ENCODE measurements at places on chromosomes 5 and 9.

- DNase-seq, result no peak
These were observed 27.8 kb upstream of the FAT2 start for GRCh38 chr5:151618907-151619306.

DNA sequence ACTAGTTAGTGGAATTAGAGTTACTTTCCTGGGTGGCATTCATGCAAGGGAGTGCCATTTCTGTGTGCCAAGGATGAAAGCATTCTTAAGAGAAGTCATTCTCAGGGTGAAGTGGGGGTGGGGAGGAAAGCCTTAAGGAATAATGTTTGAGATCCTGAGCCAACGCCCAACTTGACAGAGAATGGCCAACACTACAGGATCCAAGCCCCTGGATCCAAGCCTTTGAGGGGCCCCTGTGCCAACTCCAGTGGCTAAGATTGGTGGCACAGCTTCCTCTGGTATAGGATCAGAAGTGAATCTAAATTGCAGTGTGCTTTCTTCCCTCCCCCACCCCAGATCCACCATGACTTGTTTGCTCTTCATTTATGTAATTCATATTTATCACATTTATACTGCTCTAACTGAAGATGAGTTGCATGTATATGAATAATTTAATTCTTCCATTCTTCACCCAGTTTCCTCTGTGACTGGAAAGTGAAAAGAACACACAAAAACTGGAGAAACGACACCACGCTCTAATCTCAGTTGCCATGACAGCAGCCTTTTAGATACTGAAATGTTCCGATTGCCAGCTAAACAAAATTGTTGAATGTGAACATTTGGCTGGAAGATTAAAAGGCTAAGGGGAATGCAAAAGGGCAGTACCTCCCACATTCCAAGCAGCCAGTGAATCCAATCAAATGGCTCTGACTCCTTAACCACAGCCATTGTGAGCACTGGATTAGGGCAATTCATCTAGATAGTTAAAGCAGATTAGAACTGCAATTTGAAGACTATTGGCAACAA lies 4.5 kb downstream of the ZNF608 start:
- DNase-seq, result peak; percentile 91

GRCh38 chr9:136665704-136666371 lies 3.1 kb downstream of the EGFL7 start:
- DNase-seq, result peak; percentile 70

- DNase-seq, result peak; percentile 27
These were observed 184.8 kb upstream of the TBCA start for GRCh38 chr5:77960863-77961396.

- DNase-seq, result no peak
These were observed 29.1 kb upstream of the IRX2 start for GRCh38 chr5:2780421-2781171.

DNA sequence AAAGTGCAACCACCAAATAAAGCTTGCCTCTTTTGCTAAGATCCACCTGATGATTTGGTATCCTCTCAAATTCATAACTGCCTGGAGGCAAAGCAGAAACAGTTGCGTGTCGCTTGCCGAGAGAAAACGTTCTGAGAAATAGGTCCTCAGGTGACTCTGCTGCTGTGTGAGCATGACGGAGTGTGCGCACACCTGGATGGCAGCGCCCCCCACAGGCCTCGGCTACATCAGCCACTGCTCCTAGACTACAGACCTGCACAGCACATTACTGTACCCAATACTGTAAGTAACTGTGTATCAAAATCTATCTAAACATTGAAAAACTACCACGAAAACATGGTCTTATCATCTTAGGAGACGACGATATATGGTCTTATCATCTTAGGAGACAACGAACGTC lies 87.4 kb downstream of the CAMSAP1 start:
- DNase-seq, result no peak

GRCh38 chr9:20783057-20784038 lies 99.3 kb downstream of the FOCAD start:
- no peak for DNase-seq

DNA sequence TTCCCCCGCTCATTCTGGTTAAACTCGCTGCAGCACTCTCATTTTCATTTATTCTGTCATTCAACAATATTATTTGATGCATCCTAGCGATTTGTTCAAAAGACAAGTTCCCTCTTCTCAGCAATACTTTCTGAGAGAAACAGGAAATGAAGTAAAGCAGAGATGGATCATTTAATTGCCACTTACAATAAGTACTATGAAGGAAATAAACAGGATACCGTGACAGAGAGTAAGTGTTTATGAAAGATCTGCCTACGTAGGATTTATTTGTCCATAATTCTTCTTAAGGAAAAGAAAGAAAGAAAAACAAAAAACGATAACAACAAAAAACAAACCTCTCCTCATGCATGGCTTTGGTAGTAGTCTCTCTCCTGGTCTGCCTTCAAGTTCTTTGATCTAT lies 406.8 kb upstream of the ZNF608 start:
- no peak for DNase-seq

- DNase-seq, result peak; percentile 31
These were observed 103.4 kb downstream of the DOCK2 start for GRCh38 chr5:169740435-169740834.

DNA sequence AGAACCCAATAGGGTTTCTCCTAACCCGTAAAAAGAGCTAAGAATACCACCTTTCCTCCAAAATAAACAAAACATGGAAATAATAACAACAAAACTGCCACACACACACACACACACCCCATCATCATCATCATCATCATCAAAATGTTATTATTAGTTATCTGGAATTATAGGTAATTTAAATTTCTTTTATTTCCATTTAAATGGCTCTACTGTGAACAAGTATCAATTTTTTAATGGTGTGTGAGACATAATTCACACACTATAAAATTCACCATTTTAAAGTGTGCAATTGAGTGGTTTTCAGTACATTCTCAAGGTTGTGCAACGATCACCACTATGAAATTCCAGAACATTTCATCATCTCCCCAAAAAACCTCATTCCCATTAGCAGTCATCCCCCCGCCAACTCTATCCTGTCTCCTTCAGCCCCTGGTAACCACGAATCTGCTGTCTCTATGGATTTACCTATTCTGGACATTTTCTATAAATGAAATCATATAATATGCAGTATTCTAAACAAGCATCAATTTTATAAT lies 172.7 kb downstream of the ROR2 start:
- no peak for DNase-seq

GRCh38 chr5:88658886-88659285 lies 224.1 kb downstream of the MEF2C start:
- DNase-seq, result no peak

DNA sequence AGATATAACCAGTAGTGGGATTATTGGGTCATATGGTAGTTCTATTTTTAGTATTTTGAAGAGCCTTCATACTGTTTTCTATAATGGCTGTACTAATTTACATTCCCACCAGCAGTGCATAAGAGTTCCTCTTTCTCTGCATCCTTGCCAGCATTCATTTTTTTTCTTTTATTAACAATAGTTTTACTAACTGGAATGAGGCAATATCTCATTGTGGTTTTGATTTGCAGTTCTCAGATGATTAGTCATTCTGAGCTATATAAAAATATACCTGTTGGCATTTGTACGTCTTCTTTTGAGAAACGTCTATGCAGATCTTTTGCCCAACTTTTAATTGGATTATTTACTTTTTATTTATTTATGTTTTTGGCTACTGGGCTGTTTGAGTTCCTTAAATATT lies 1579.3 kb upstream of the CDH6 start:
- DNase-seq, result no peak

DNA sequence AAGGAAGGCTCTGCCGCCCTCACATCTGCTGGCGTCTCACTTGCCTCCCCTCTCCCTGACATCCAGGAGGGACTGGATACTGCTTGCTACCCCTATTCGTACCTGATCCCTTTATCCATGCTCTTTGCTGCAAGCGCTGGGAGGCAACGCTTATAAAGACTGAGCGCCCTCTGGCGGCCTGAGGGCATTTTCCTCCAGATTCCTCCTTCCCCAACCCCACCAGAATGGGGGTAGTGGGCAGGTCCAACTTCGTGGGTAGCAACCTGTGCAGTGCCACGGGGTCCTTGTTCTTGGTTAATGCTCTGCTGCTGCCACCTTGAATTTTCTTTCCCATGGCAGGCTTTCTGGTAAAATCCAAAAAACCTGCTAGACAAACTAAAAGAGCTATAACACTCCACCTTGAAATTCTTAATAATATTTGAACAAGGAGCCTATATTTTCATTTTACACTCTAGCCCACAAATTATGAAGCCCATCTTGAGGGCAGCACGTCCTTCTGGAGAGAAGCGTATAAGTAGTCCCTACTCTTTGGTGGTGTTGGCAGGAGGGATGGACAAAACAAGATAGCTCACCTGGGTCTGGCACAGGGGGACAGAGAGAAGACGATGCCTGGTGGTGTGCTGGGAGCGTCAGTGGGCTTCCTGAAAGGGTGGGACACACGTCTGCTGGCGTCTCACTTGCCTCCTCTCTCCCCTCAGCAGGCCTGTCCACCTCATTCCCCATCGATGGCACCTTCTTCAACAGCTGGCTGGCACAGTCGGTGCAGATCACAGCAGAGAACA lies 52.5 kb downstream of the JADE2 start:
- peak; percentile 94 for DNase-seq

GRCh38 chr9:74322661-74323314 lies 174.3 kb upstream of the RORB start:
- DNase-seq, result peak; percentile 8

DNA sequence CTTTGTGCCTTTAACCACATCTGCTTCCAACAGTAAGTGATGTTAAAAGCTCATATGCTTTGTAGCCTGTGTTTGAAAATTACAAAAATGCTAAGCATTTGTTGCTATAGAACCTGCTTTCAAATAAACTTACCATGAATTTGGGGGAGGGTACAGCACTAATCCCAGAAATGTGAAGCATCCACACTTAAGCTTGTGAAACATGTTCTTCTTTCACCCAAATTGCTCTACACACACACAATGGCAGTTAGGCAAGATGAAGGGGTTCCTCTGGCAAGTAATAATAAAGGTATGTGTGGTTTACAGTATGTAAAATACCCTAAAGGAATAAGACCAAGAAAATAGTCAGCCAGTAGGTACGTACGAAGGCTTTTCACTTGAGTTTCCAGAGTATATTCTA lies 165.6 kb downstream of the SMARCA2 start:
- no peak for DNase-seq

GRCh38 chr5:173321886-173322285 lies 6.3 kb downstream of the STC2 start:
- DNase-seq, result no peak

DNA sequence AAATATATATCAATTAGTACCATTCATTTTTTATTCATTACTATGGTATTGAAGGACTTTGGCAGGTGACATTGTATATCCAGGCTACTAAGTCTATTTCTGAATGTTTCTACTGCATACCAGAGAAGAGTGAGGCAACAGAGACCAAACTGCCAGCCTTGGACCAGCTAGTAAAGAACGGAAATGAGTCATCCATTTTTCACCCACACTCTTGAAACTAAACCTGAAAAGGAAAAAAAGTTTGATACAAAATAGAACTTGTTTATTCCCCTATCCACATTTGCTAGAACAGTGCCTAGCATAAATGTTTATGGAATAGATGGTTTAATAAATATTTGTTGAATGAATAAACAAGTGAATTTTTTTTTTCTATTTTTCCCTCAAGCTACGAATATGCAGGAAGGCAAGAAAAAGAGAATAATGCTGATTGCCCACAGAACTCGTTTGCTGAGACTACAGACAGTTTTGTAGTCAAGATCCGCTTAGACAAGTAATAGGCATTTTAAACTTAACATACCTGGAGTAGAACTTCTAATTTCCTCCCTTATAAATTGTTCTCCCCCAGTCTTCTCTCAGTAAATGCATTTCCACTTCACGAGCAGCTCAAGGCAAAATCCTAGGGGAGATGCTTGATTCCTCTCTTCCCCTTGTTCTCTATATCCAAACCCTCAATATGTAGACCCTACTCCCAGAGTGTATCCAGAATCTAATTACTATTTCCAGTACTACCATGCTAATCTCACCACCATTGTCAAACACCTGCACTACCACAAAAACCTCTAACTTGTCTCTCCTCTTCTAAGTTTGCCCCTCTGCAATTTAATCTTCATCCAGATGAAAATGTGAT lies 146.2 kb upstream of the RASA1 start:
- DNase-seq, result no peak

GRCh38 chr5:169299191-169299662 lies 1.7 kb downstream of the SLIT3 start:
- DNase-seq, result no peak

DNA sequence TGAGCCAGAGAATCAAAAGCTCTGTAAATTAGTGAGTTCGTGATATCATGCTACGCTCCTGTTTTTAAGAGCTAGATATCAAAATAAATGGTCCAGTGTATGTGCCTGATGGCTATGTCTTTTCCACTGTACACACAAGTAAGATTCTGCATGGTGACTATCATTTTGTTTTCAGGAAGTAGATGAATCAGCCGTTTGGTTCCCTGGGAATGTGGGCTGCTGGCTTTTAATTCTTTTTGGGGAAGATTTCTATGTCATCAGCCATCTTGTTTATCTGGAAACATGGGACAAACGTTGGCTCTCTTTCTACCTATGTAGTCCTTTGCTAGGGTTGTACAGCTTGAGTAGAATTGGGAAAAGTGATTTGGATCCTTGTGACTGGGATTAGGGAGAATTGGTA lies 126.7 kb downstream of the GRIA1 start:
- no peak for DNase-seq

GRCh38 chr9:13758936-13759335 lies 479.4 kb upstream of the MPDZ start:
- no peak for DNase-seq

- peak; percentile 80 for DNase-seq
These were observed 22.9 kb upstream of the ASS1 start for GRCh38 chr9:130421802-130422276.

GRCh38 chr5:81194633-81195334 lies 38.3 kb upstream of the CKMT2 start:
- peak; percentile 90 for DNase-seq

- DNase-seq, result no peak
These were observed 453.3 kb downstream of the KDM4C start for GRCh38 chr9:7210854-7211637.

DNA sequence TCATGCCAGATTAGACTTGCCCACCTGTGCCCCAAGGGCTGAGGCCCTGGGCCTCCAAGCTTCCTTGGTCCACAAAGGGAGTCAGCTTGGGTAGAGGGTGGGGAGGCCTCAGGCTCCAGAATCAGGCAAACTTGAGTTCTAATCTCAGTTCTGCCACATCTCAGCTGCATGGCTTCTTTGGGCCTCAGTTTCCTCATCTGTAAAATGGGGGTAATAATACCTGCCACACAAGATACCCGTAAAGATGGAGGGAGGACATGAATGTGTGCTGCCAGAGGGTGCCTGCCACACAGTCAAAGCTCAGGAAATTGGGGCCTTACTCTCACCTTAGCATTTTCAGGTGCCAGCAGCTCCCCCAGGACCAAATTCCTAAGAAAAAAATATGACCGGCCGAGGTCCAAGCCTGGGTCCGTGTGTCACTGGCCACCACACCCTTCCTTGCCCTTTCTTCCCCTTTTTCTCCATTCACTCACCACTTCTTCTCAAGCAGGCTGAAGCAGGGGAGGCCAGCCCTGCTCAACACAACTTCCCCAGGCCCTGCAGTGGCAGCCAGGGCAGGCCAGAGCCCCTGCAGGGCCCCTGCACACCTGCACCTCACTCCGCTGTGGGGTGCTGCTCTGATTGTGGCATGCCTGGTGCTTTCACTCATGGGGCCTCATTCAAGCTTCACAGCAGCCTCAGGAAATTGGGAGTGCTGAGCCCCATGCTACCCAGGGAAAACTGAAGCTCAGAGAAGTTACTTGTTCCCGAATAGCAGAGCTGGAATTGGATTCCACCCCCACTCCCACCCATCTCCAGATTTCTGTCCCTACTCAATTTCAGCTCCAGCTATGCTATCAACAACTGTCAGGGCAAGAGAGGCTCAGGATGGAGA lies 3.9 kb downstream of the RGS14 start:
- no peak for DNase-seq

All from neural progenitor cell (in vitro differentiated cells).